ENCODE measurements at places on chromosomes 3 and 15.

- DNase-seq = no peak
Measured at GRCh38 chr15:95405447-95405846, 925.1 kb upstream of the NR2F2 start.

GRCh38 chr3:52781741-52782140 is 4.3 kb downstream of the ITIH1 start:
- no peak for DNase-seq

DNA sequence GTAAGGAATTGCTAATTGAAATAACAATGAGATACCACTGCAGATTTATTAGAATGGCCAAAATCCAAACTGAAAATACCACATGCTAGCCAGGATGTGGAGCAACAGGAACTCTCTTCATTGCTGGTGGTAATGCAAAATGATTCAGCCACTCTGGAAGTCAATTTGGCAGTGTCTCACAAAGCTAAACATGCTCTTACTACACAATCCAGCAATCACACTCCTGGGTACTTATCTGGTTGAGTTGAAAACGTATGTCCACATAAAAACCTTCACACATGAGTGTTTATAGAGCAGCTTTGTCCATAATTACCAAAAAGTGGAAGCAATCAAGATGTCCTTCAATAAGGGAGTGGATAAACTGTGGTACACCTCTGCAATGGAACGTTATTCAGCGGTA is 113.3 kb downstream of the SMAD6 start:
- no peak for DNase-seq

DNA sequence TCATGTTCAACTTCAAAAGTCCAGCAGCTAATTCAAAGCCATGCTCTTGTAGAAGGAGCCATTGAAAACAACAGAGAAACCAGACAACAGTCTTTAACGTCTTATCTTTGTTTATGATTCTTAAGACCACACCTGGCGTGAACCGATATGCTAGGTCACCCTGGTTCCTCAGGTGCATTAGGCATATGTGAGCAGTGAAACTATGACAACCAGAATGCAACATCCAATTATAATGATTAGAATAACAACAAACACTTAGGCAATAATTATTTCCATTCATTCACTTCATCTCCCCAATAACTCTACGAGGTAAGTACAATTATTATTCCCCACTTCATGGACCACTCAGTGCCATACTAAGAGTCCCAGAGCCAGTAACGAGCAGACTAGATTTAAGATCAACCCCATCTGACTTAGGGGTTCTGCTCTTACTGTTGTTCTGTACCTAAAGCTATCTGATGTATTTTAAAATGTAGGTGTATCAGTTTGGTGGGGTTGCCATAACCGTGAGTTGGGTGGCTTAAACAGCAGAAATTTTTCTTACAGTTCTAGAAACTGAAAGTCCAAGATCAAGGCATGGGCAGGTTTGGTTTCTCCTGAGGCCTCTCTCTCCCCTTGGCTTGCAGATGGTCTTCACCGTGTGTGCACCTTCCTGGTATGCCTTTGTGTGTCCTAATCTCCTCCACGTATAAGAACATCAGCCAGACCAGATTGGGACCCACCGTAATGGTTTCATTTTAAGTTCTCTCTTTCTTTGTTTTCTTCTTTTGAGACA is 997.8 kb upstream of the CFAP20DC start:
- no peak for DNase-seq

- no peak for DNase-seq
Measured at GRCh38 chr3:106805625-106806024, 571.6 kb upstream of the CCDC54 start.

- no peak for DNase-seq
Measured at GRCh38 chr15:41930221-41930866, 36.5 kb upstream of the SPTBN5 start.

- no peak for DNase-seq
Measured at GRCh38 chr15:79960502-79961212, 10.3 kb downstream of the BCL2A1 start.

GRCh38 chr15:83443076-83443847 is 3.9 kb upstream of the SH3GL3 start:
- no peak for DNase-seq

DNA sequence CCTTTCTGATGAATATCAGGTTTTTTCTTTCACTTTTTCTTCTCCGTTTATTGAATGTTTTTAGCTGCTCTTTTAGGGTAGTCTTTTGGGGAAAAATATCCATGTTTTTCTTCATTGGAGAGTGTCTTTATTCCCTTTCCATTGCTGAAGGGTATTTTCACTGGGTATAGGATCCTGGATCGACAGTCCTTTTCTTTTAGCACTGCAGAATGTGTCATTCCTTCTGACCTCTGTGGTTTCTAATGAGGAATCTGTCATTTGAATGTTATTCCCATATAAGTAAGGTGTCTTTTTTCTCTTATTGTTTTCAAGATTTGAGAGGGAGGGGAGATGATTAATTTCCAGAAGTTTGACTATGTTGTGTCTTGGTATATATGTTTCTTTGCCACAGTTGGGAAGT is 96.8 kb downstream of the BBX start:
- DNase-seq = no peak

DNA sequence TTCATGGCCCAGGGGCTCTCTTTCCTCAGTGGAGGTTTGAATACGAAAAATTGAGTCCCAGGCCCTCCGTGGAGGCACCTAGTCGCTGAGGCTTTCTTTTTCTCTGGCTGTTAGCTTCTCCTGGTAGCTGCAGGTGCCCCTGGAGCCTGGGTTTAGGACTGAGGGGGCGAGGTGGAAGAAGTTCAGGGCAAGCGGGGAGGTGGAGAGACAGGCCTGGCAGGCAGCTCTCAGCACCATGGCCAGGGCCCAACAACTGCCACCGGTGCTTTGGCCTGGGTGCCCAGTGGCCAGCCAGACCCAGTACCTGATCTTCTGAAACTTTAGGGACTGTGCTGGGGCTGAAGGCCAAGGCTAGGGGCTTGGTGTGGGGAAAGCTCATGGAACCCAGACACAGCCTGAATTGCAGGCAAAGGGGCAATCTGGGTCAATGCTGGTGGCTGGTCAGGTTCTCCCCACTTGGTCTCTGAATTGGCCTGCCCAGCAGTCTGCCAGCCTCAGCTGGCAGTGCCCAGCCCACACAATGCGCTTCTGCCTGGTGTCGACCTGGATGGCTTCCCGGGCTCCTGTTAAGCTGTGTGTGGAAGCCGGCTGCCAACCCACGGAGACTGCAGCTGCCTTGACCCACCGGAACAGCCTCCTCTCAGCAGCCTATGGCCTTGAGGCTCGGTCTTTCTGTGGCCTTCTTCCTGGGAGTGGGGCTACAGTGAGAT is 30.3 kb upstream of the POLG start:
- no peak for DNase-seq

DNA sequence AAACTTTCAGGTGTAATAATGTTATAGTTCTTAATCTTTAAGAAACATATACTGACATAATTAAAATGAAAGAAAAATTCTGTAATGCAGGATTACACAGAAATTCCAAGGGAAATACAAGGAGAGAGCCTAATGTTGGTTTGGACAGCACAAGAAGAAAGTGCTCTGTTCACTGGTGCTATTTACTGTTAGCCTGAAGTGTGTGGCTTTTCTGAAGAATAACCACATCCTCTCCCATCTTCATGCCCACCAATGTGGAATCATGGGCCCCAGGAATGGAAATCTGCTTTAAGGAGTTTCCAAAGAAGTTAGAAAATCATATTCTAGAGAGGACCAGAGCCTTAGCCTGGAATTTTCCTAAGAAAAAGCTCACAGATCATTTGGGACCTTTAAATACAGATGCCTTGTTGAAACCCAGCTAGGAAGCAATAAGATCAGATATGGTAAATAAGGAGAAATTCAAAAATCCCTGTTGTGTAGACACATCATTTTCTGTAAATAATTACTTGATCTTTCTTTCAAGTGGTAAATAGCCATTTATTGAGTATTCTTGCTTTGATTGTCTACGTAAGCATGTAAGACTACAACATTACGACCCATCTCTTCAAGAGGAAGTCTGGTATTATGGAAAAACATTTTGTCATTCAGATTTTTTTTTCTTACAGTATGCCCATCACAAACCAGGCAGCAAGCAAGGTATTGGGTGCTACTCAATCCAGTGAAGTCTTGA is 10.3 kb upstream of the USP50 start:
- no peak for DNase-seq

GRCh38 chr3:9019259-9019961 is 56.1 kb upstream of the RAD18 start:
- DNase-seq = no peak

DNA sequence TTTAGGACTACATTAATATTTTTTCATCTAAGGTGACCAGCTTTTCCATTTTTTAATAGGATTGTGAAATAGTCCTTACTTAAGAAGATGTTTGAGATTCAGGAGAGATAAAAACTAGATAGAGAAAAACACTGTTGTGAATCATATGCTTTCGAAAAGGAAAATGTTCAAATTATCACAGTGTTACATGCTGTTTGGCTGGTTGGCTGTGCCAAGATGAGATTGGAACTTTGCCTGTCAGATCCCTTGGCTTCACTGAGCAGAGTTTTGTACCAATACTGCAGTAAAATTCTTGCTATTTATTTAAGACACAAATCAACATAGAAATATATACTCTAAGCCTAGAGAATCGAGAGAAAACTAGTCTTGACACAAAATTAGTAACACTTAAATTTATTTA is 117.2 kb downstream of the OXSM start:
- DNase-seq = no peak

DNA sequence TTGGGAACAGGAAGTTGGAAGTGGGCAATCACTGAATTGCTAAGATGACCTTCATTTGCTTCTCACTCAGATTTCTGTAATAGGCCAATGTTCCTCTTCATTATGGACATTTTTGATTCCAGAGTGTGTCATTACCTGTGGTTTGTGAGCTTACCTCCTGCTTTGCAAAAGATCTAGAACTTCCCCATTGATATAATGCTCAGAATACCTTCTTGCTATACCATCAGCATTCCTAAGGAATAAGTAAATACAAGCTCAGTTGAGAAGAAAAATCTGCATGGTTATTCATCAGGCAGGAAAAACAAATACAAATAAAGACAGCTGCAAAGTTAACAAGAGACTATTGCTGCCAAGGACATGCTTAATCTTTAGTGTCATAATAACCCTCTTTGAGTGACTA is 5.6 kb upstream of the RPL14 start:
- DNase-seq = no peak

DNA sequence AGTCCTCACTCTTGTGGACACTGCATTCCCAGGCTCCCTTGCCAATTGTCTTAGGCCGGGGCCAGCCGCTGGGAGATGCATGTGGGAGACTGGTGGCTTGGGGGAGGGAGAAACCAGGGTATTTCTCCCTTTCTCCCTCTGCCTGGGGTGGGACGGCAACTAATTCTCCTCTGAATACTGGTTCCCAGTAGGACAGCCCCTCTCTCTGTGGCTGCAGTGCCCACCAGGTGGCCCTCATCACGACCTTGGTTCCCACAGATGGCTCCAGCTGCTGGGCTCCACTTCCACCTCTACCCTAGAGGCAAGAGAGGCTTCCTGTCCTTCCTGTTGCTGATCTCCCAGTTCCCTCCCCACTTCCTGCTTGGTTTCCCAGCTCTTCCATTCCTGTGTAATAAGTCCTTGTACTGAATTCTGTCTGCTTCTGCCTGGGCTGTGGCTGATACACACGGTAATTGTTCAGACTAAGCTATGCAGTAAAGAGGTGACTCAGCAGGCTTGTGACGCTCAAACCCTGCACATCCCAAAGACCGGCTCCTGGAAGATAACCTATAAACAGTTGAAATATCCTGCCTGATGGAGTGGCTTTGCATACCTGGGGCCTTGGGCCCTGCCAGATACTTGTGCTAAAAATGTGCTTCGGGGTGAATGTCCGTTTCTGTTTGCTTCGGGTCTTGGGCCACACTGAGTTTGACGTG is 20.4 kb upstream of the COPG1 start:
- no peak for DNase-seq

GRCh38 chr3:58073301-58074108 is 65.3 kb downstream of the FLNB start:
- no peak for DNase-seq

GRCh38 chr15:50633653-50634052 is 52.9 kb downstream of the TRPM7 start:
- DNase-seq = no peak

GRCh38 chr3:133588035-133588434 is 14.5 kb downstream of the CDV3 start:
- no peak for DNase-seq

DNA sequence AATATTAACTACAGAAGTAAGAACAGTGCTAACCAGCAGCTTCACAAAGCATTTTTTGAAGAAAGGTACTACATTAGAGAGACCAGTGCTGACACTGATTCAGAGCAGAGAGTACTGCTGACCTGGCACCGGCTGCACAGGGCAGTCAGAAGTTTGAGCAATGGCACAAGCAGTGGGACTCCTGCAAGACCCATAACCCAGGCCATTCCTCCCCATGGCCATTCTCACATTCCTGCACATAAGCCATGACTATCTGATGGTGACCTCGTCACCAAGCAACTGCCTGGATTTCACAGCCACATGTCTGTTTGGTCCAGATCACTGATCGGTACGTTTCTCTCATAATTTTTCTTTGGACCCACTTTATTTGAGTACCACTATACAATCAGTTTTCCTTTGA is 88.7 kb downstream of the GPR156 start:
- DNase-seq = no peak

GRCh38 chr15:68214838-68215254 is 9.7 kb upstream of the CALML4 start:
- no peak for DNase-seq

DNA sequence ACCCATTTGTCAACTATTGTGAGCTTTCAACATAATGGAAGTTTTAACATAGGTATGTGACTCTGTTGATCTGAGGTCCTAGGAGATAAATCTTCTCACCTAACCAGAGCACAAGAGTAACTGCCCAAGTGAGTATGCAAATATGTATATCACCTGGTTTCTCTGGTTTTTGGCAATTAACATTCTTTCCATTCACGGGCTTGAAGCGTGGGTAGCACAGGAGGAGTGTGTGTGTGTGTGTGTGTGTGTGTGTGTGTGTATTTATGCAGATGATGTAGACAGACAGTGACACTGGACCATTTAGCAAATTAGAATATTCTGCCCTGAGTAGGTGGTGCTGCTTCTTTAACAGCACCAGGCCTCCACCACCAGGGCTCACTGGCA is 15.0 kb downstream of the EPHB1 start:
- no peak for DNase-seq

DNA sequence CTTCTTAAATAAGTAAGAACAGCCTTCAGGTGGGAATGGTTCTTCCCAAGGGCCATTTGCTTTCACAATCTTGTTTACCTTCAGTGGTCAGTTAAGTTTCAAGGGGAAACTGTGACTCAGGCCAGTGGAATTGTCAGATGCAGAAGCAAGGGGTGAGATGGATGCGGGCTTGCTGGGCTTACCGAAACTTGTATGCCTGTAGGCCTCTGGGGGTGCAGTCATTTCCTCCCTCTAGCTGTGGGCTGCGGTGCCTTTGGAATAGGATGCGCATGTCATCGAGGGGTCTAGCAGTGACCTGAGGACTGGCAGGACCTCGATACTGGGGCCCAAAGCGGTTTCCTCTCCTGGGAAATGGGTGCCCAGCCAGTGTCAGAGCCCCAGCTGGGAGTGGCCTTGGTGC is 121.6 kb downstream of the EEFSEC start:
- no peak for DNase-seq
